Heart left ventricle (tissue), 16 donors: ENCODE measurements at places on chromosomes 16 and 17. TPM values are rescaled to one million over a fixed set of nuclear protein-coding genes. Genes with fewer than 3 reads are reported as not detected.

GRCh38 chr17:40331743-40332641 is 23.0 kb downstream of the RARA start:
- peak overlapping the region; percentile 37 for H3K4me3 ChIP-seq
- peak overlapping the region; percentile 66 for H3K27ac ChIP-seq
- H3K4me1 ChIP-seq = peaks cover 88% of the 10 kb centered on the region
- peak; percentile 95 for DNase-seq
- H3K27me3 ChIP-seq = no peaks in the 10 kb centered on the region

DNA sequence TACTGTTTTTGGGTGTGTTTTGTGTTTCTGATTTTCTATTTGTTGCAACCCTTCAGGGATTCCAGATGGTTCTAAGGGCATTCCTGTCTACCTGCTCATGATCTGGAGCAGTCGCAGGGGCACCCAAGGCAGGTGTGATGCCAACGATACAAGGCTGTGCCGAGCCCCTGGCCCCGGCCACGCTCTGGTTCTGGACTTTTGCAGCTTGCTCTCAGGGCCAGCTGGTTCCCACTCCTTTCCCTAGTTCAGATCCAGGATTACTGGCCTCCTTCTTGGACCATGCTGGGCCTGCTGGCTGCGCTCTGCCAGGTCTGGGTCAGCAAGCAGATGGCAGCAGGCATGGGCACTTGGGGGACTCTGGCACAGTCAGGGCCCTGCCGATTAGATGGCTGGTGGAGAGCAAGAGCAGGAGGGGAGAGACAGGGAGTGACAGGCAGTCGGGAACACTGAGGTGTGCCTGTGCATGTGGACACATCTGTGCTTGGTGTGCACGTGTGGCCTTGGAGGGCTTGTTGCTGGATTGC is 15.2 kb upstream of the RAP1GAP2 start:
- H3K27ac ChIP-seq = no peak overlapping the region
- H3K36me3 ChIP-seq = no peaks in the 10 kb centered on the region
- DNase-seq = no peak
- H3K4me1 ChIP-seq = no peaks in the 10 kb centered on the region
- H3K27me3 ChIP-seq = peaks cover 24% of the 10 kb centered on the region
- H3K4me3 ChIP-seq = no peak overlapping the region

DNA sequence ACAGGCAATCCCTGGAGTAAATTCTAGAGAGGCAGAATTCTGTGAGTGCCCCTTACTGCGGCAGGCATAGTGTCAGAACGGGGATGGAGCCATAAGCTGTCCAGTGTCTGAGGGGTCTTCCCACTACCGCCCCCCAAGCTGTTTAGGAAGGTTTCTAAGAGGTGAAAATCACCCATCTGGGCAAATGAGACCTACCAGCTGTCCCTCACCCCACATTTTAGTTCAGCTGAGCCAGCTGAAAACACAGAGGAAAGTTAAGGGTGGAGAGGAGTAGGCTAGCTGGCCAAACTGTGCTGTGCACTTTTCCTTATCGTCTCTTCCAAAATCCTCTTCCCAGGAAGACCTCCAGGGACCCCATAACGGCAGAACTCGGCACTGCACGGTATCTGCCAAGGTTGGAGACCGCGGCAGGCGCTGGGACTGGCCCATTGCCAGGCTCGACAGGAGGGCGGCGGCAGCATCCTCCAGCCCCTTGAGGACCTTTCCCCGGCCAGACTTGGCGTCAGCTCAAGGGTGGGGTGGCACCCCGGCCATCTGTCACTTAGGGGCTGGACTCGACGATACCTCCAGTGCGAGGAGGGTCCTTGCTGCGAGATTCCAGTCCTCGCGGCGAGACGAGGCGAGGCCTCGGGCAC is 955 bp downstream of the ACLY start:
- peak overlapping the region; percentile 95 for H3K4me3 ChIP-seq
- H3K4me1 ChIP-seq = peaks cover 36% of the 10 kb centered on the region
- H3K36me3 ChIP-seq = peaks cover 8% of the 10 kb centered on the region
- no peaks in the 10 kb centered on the region for H3K27me3 ChIP-seq

NPIPA5 gene
- total RNA-seq = 7.1 TPM

DNA sequence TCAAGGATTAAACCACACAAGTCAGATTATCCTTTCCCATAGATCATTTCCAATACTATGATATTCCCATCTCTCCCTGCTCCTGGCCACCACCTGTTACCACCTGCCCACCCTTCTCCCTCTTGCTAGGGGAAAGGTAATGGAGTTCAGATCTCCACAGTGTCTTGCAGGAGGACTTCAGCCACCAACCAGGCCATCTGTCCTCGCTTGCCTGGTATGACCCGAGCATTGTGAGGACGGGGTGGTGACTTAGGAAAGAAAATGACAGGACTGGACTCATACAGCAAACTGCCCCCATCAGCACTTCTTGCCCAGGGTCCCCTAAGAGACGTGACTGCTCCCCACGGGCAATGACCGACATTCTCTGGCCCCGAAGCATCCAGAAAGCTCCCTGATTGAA is 10.8 kb downstream of the FKBP10 start:
- H3K27ac ChIP-seq = no peak overlapping the region
- no peaks in the 10 kb centered on the region for H3K27me3 ChIP-seq
- H3K36me3 ChIP-seq = peaks cover 37% of the 10 kb centered on the region

GRCh38 chr16:89199241-89200123 is 855 bp downstream of the SLC22A31 start:
- H3K4me3 ChIP-seq = no peak overlapping the region
- H3K27me3 ChIP-seq = peaks cover 25% of the 10 kb centered on the region
- no peaks in the 10 kb centered on the region for H3K36me3 ChIP-seq
- H3K4me1 ChIP-seq = no peaks in the 10 kb centered on the region
- H3K27ac ChIP-seq = no peak overlapping the region

- H3K27ac ChIP-seq = no peak overlapping the region
- no peak overlapping the region for H3K4me3 ChIP-seq
- no peaks in the 10 kb centered on the region for H3K27me3 ChIP-seq
- H3K36me3 ChIP-seq = no peaks in the 10 kb centered on the region
- peak; percentile 59 for DNase-seq
- peaks cover 26% of the 10 kb centered on the region for H3K4me1 ChIP-seq
These were observed 31.0 kb upstream of the RHOT1 start for GRCh38 chr17:32111141-32111771.

DNA sequence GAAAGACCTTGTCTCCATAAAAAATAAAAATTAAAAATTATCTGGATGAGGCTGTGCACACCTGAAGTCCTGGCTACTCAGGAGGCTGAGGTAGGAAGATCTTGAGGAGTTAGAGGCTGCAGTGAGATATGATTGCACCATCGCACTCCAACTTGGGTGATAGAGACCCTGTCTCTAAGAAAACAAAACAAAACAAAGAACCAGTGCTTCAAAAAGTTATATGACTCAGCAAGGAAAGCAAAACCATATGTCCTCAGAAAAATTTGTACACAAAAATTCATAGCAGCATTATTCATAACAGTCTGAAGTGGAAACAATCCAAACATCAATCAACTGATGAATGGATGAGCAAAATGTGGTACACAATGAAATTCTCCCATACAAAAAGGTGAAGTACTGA is 48.9 kb downstream of the SLFN5 start:
- no peaks in the 10 kb centered on the region for H3K27me3 ChIP-seq
- H3K4me1 ChIP-seq = no peaks in the 10 kb centered on the region
- no peak overlapping the region for H3K4me3 ChIP-seq
- H3K27ac ChIP-seq = no peak overlapping the region
- DNase-seq = no peak

OR1A1 gene
- not detected for total RNA-seq

- peak; percentile 78 for DNase-seq
- H3K4me1 ChIP-seq = peaks cover 24% of the 10 kb centered on the region
- H3K27me3 ChIP-seq = no peaks in the 10 kb centered on the region
- no peak overlapping the region for H3K27ac ChIP-seq
These were observed 5.8 kb upstream of the KIFC3 start for GRCh38 chr16:57807968-57808528.
